ENCODE measurements at places on chromosomes 1 and 21.

GRCh38 chr1:56081736-56082135 lies 497.6 kb downstream of the PLPP3 start:
- DNase-seq, result no peak

DNA sequence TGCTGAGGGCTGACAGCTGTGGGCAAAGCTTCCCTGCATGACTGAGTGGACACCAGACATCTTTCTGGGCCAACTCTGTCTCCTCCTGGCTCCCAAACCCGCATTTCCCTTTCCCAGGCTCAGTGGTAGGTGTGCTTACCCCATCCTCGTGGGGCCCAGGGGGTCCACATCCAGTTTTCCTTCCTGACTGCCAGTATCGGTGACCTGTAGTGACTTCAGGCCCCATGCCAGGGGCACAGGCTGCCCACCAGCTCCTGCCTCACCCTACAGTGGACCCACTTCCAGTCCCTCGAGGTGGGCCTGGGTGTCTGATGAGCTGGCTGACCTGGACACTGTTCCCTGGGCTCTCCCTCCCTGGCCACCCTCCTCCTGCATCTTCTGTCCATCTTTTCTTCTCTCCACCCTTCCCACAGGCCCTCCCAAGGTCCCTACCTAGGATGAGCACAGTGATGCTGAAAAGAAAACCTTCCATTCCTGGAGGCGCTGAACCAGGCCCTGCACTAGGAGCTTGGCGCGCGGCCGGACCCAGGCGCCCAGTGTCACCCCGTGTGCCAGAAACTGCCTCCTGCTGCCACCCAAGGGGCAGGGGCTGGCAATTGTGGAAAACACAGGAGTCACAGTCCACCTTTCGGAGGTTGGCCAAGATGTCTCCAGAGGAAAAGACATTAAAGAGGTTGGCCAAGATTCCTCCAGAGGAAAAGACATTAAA lies 67.1 kb downstream of the RUNX3 start:
- no peak for DNase-seq

DNA sequence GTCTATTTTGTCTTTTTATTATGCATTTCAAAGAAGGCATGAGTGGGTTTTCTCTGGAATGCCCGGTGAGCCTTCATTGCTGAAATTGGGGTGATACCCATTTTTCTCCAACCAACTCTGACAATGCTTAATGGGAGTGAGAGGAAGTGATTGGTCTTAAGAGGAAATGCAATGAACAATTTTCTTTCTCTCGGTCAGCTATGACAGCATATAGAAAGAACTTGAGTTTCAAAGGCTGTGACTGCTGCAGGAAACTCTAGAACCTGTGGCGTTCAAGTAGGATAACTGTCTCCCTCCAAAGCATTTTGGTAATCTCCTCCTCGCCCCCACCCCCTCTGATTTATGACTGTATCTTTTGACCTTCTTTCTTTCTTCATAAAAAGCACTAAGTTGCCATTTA lies 155.9 kb downstream of the LYPLAL1 start:
- DNase-seq, result no peak

GRCh38 chr21:33968080-33968994 lies 52.7 kb upstream of the ATP5PO start:
- DNase-seq, result no peak

DNA sequence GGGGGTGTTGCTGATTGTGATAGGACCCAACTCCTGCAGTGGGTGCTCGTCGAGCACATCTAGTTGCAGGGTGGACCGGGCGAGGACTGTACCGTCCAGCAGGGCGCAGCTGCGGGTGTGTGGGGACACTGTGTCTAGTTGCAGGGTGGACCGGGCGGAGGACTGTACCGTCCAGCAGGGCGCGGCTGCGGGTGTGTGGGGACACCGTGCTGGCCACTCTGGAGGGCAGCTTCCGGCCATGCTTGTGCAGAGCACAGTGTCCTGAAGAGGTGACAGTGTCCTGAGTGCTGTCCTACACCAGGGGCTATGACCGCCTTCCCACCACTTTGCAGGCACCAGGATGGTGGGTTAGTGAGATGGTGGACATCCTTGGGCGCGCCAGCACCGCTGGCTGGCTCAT lies 4.6 kb upstream of the TRPM2 start:
- DNase-seq, result no peak

GRCh38 chr1:87328272-87329050 lies at the start of gene LMO4:
Gene LMO4, plus strand, starts transcription at chr1:87328880. Its CDS starts 3,136 bp downstream, at chr1:87332016.
- peak; percentile 90 for DNase-seq

GRCh38 chr1:201436393-201436792 lies 14.9 kb upstream of the TNNI1 start:
- DNase-seq, result no peak

GRCh38 chr1:178740491-178740890 lies 15.4 kb downstream of the RALGPS2 start:
- no peak for DNase-seq

DNA sequence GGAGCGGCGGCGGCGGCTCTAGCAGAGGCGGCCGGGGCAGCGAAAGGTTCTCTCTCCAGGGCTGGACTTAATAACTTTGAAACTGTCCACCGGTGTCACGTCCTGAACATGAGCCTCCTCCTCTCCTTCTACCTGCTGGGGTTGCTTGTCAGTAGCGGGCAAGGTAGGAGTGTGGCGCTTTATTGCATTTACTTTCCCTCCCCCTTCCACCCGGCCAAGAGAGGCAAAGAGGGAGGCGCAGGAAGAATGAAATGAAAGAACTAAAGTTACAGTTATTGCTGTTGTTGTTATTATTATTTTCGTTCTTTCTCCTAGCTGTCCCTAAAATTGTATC lies 214 bp downstream of the NCAM2 start:
- DNase-seq, result no peak

- peak; percentile 64 for DNase-seq
These were observed 83.9 kb upstream of the PLPPR4 start for GRCh38 chr1:99180343-99180808.

GRCh38 chr1:199551967-199552565 lies 475.4 kb upstream of the NR5A2 start:
- DNase-seq, result peak; percentile 33

DNA sequence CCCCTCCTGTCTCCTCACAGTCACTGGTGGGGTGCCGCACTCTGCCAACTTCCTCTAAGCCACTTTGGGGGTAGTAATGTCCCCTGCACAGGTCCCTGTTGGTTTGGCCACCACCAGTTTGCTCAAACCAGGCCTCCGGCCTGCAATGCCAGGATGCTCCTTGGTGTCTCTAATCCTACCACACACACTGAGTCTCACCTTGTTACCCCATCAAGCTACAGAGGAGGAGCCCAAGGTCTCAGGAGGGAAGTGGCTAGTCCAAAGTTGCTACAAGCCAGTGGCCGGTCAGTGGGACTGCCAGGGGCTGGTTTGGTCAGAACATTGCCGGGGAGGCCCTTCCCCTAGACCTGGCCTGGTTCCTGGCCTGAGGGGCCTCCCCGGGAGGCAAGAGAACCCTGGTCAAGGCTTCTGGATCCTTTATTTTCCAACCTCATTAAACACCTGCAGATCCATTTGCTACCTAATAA lies 21.5 kb upstream of the LRP8 start:
- no peak for DNase-seq

DNA sequence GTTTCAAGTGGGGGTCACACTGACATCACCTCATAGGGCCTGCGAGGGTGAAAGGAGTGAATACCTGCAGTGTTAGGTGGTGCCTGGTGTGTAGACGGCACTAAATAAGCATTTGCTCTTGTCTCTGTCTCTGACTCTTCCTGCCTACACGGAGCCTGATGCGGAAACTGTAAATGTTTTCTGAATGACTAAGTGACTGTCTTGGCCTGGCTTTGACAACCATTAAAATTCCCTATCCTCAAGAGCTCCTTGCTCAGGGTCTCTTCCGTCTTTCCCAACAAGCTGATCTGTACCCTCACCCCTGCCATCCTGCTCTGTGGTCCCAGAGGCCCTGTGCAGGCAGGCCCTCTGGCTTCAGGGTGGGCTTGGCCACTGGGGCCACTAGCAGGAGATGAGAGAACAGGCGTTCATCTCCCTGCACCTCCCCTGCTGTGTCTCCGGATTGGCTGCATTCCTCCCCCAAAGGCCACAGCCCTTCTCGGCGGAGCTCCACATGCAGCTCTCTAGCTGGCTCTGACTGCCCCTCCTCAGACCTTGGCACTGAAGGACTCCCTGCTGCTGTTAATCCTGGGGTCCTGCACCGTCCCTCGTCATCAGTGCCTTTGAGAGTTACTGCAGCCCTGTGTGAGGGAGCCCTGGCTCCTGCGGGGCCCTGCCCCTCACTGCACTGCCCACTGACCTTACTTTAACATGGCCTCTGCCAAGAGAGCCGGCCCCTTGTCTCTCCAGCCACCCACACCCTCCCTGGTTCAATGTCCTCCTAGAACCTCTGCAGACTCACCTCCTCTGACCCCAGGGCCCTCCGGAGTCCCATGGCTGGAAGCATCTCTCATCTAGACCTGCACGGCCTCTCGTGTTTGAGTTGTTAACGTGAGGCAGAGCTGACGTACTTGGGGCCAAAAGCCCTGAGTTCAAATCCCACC lies 211.1 kb downstream of the MATN1 start:
- no peak for DNase-seq

DNA sequence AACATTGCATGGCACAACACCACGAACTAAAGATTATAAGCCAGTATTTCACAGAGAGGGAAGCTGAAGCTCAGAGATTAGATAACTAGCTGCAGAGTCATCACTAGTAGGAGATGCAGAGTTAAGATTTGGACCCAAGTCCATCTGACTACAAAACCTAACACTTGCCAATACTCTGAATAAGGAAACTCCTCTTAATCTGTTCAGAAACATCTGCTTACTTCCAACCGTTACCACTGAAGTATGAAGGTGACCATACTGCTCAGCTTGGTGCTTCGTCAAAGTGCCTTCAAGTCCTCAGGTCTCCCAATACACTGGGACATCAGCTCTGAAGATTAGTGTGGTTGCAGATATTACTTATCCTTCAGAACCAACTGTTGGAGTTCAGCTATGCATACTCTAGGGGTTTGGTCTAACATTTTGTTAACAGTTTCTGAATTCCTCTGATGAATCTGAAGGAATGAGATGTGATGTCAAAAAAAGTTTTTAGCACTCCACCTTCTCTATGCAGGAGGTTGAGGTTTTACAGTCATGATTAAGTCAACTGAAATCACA lies 179.6 kb downstream of the TPR start:
- no peak for DNase-seq

- no peak for DNase-seq
These were observed 54.0 kb upstream of the KCNJ15 start for GRCh38 chr21:38202811-38203210.

GRCh38 chr21:42298237-42298636 lies 17.0 kb downstream of the TFF3 start:
- DNase-seq, result no peak

DNA sequence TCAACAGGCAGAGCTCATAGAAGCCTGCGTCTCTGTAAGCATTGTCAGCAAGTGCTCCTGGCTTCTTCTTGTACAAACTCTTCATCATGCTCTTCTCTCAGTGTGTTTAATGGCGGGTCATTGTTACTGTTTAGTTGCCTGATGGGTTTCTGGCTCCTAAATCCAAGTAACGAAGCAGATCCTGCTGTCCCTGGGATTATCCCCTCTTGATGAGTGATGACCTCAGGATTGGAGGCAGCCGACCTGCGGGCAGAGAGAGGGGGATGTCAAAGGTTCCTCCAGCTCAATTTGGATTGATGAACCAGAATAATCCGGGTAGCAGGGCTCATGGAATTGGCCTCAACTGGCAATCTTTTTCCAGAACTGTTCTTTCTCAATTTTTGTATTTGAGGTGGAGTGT lies 66.1 kb upstream of the BARHL2 start:
- DNase-seq, result no peak

DNA sequence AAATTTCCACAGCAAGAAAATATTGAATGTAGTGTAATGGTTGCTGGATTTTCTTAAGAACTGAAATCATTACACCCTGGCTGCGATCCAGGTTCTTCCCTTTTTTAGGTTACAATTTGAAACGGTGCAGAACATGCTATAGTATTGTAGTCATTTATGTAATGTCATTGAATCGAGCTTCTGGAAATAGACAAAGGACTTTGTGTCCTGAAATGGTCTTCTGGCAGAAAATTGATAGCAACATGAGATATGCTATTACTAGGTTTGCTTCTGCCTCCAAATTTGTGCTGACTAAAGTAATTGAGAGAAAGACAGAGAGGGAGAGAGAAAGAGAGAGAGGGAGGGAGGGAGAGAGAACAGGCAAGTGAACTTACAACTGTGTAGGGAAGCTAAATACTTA lies 146.2 kb upstream of the NFIA start:
- no peak for DNase-seq

DNA sequence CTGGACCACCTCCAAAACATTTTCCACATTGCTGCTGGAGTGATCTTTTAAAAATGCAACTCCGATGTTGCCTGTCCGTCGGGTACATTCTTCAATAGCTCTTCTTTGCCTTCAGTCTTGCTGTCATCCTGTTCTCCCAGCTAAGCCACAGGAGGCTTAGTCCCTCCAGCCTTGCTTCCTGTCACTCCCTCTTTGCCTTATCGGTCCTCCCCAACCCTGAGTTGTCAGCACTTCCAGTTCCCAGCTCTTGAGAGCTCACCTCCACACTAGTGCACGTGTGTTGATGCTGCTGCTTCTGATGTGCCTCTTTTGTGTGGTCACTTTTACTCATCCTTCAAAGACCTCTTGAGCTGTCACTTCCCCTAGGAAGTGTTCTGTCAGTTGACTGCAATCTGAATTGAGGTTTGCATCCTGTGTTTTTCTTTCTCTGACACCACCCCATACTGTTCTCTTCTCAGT lies 15.3 kb downstream of the UCK2 start:
- DNase-seq, result no peak

DNA sequence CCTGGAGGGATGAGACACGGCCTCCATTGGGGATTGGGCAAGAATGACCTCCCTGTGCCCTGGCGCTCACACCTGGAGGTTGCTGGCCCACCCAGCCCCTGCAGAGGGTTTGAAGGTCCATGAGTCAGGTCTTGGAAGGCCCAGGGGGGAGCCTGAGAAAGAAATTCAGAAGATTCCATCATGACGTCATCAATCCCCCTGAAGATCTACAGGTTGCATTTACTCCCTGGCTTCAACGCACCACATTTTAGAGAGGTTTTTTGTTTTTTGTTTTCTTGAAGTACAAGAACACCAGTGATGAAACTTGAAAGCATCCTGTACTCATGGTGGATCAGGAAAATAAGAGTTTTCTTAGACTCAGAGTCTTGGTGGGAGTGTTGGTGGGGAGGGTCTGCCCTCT lies 82.4 kb upstream of the SLC25A33 start:
- DNase-seq, result no peak

GRCh38 chr1:170075186-170075585 lies 691 bp upstream of the KIFAP3 start:
- peak; percentile 7 for DNase-seq

- no peak for DNase-seq
These were observed 60.8 kb downstream of the ZNF684 start for GRCh38 chr1:40592107-40592803.

DNA sequence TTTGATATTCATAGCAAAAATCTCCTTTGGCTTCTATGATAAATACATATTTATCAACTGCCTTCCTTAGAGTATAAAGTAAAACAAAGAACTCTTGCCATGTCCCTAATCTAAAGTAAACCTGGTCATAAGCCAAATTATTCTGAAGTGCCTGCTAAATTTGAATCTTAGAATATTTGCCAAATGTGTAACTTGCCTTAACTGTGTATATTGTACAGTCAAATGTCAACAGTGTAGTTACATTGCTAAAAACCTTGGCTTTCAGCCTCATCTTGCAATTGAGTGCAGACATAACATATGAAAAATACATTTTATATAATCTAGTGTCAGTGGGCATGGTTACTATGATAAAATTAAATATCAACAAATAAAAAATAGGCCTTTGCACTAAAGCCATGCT lies 583.4 kb upstream of the ADAMTS5 start:
- DNase-seq, result no peak

GRCh38 chr1:92964316-92964715 lies 3.1 kb upstream of the DIPK1A start:
- DNase-seq, result no peak

- no peak for DNase-seq
These were observed 134.5 kb upstream of the LYPLAL1 start for GRCh38 chr1:219039017-219039681.

- no peak for DNase-seq
These were observed 56.3 kb downstream of the KIAA0040 start for GRCh38 chr1:175136246-175136645.

Measured in stimulated activated naive CD8-positive, alpha-beta T cell treated with anti-CD3 and anti-CD28 coated beads, Interleukin-15, Interleukin-2, amounts not matched to agents 100 U/mL and 50 U/mL, for 24 hours (primary cell).